ENCODE measurements at places on chromosomes 6 and 20. TPM values are rescaled to one million over a fixed set of nuclear protein-coding genes. Genes with fewer than 3 reads are reported as not detected.

- no peak for DNase-seq
These were observed 413.3 kb downstream of the ESR1 start for GRCh38 chr6:152220786-152221185.

GRCh38 chr6:110033749-110034666 is 55.9 kb downstream of the GPR6 start:
- DNase-seq = no peak

DNA sequence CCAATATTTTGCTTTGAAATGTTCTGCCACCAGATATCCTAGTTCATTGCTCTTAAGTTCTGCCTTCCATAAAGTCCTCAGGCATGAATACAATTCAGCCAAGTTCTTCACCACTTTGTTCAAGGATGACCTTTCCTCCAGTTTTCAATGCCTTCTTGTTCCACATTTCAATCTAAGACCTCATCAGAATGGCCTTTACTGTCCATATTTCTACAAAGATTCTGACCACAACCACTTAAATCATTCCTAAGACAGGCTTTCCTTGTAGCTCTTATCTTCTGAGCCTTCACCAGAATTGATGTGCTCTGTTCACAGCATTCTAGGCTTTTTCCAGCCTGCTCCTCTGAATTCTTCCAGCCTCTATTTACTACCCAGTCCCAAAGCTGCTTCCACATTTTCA is 319.0 kb downstream of the HACE1 start:
- DNase-seq = peak; percentile 90

Gene KIF6
- 23.6 TPM for total RNA-seq

Gene PPP1R10
- 52.4 TPM for total RNA-seq

DNA sequence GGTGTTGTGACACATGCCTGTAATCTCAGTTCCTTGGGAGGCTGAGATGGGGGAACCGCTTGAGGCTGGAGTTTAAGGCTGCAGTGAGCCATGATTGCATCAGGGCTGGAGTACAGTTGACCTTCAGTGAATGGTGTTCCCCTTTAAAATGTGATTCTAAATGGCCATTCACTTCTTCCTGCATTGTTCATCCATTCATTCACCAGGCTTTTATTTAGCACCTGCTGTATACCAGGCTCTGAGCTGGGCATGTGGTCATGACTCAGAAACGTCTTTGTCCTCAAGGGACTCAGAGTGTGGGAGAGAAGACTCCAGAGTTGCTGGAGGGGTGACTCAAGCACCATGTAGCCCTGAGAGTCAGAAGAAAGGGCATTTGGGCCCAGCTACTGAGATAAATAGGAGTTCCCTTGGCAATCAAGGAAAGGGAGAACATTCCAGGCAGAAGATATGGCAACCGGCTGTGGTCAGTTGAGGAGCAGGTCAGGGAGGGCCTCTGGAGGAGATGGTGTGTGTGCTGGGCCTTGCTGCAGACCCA is 101.1 kb downstream of the DLGAP4 start:
- DNase-seq = no peak

DNA sequence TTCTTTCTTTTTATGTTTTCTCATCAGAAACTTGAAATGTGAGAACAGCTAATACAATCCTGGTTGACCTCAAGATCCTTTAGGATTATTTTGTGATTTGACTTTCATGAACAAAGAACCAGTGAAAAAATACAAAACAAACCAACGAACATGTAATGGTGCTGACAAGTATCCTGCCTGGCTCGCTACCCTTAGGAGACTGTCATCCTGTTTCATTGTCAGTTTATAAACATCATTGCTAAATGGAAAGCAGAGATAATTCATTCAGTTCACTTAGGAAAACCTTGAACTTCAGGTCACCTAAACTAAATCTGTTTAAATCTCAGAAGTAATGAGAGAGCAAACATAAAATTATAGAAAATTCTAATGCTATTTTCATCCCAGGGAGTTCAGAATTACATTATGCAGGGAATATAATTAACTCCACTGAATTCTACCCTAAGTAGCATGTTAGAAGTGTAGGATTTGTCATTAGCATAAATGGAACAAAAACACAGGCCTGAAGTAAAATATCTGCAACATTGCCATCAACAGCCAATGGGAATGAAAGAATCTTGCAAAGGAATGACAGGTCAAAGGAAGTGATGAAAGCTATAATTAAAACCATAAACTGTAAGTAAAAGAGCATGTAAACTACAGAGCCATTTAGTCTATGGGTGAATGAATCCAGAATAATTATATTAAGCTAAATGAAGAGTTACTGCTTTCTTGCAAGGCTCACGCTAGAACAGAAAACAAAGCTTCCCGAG is 401.2 kb upstream of the MANEA start:
- no peak for DNase-seq

DNA sequence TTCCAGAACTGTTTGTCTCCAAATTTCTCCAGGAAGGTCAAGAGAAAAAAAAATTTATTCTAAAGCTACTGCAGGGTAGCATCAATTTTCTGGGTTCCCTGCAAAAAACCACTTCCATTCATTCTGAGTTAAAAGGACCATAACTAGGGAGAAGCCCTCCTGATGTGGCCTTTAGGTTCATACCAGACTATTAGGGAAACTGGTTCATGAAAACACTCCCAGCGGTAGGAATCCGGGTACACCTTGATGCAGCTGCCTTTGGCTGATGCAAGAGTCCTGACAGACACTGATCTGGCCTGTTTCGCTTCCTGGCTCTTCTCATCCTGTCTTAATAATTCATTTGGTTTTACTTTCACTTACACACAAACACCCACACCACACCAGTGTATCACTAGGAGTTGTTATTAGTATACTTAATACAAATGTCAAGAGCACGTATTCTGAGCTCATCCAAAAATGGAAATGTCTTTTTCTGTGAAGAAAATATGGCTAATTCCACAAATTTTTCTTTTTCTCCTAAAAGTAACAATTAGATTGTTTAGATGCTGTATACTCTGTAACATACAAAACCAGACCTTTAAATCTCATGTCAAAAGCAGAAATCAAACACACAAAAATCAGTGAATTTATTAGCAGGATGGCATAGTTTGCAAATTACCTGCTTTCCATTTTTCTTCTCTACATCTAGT is 38.4 kb upstream of the ARHGAP18 start:
- DNase-seq = no peak

All from SK-MEL-5 (cell line).